ENCODE measurements at places on chromosomes 2 and 18.

- DNase-seq = no peak
Measured at GRCh38 chr2:72824224-72824842, 1.5 kb downstream of the EXOC6B start.

GRCh38 chr18:64893349-64893748, 744.5 kb upstream of the LINC00305 start:
- no peak for DNase-seq

GRCh38 chr2:150373374-150373773, 114.1 kb downstream of the RND3 start:
- DNase-seq = no peak

- no peak for DNase-seq
Measured at GRCh38 chr2:15284614-15285013, 276.5 kb downstream of the NBAS start.

GRCh38 chr2:217413193-217413592, 553.3 kb upstream of the TNP1 start:
- peak; percentile 41 for DNase-seq

Data from GM04503 (cell line).